Stimulated activated CD4-positive, alpha-beta T cell treated with anti-CD3 and anti-CD28 coated beads, Interleukin-1b, Interleukin-23, amount 100 ng/mL, for 24 hours (primary cell): ENCODE measurements at places on chromosomes 6 and 20.

DNA sequence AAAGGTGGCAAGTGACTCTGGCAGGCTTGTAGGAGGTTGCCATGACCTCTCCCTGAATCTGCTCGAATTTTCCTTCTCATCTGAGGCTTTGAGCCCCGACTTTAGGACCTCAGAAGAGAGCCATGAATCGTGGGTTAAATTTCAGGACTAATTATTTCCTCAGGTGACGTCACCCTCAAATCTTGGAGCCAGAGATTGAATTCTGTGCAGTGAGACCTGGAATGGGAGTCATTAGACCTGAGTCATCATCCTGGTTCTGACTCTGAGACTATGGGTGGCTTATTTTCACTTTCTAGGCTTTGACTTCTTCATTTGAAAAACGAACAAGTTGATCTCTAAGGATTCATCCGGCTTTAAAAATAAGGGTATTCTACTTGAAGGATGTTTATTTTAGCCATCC lies 48.5 kb upstream of the PDYN start:
- no peak for DNase-seq

GRCh38 chr20:17295991-17296390 lies 69.2 kb downstream of the PCSK2 start:
- DNase-seq: no peak

GRCh38 chr6:63245909-63246308 lies 34.6 kb downstream of the FKBP1C start:
- no peak for DNase-seq

DNA sequence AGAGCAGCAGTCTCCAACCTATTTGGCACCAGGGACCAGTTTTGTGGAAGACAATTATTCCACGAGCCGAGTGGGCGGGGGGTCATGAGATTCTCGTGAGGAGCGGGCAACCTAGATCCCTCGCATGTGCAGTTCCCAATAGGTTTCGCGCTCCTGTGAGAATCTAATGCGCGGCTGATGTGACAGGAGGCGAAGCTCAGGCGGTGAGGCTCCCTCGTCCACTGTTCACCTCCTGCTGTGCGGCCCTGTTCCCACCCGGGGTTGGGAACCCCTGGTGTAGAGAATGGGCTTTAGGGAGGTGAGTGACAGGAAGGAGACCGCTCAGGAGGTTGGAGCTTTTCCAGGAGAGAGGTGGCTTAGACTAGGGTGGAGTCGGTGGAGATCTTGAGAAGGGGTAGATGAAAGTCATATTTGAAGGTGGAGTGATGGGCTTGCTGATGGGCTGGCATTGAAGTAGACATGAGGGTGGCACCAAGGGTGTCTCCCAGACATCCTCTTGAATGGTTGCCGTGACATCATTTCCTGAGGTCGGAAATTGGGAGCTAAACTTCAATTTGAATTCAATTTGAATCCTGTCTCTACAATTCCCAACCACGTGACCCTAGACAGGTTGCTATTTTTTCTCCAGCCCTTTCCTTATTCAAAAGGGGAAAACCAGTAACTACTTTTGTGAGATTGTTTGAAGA lies 1.5 kb upstream of the RAD21L1 start:
- no peak for DNase-seq

DNA sequence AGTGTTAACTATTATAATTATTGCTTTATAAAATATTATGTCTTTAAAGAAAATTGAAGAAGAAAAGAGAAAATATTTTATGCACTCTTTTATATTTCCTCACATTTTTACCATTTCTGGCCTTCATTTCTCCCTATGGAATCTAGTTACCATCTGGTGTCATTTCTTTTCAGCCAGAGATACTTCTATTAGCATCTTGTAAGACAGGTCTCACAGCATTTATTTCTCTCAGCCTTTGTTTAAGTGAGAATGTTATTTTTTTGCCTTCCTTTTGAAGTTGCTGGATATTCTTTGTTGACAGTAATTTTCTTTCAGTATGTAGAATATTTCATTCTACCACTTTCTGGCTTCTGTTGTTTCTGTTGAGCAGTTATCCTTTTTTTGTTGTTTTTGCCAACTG lies 652.1 kb upstream of the CITED2 start:
- no peak for DNase-seq

GRCh38 chr6:35178932-35179832 lies 34.6 kb upstream of the SCUBE3 start:
- DNase-seq: no peak

DNA sequence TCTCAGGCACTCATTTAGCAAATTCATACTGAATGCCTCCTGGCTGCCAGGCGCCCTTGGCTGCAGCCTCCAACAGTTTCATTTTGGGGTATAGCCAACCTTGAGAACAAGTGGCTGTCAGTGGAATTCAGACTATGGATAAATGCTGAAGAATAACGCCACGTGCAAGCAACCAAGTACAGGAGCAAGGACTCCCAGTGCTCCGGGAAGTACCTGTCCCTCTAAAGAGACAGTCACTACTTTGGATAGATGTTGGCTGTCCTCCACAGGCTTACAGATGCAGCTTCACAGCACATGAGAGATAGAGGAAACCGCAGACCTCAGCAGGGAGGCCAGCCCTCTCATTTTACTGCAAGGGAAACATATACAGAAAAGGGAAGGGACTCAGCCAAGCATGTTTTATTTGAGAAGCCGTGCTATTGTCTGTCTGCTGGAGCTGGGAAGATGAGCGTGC lies 658.2 kb downstream of the PTPRT start:
- no peak for DNase-seq

DNA sequence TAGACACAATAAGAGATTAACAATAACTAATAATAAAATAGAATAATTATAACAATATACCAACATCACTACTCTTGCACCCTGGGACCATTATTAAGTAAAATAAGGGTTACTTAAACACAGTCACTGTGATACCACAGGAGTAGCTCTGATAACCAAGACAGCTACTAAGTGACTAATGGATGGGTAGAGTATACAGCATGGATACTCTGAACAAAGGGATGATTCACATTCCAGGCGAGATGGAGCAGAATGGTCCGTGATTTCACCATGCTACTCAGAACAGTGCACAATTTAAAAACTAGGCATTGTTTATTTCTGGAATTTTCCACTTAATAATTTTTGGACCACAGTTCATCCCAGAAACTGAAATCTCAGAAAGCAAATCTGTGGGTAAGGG lies 80.0 kb upstream of the FUT9 start:
- DNase-seq: no peak

GRCh38 chr20:43755390-43755789 lies 28.6 kb upstream of the GTSF1L start:
- no peak for DNase-seq

- DNase-seq: no peak
Observed at GRCh38 chr6:470901-471448, 79.4 kb downstream of the IRF4 start.

- no peak for DNase-seq
Observed at GRCh38 chr6:166687070-166687878, 60.2 kb upstream of the RPS6KA2 start.

DNA sequence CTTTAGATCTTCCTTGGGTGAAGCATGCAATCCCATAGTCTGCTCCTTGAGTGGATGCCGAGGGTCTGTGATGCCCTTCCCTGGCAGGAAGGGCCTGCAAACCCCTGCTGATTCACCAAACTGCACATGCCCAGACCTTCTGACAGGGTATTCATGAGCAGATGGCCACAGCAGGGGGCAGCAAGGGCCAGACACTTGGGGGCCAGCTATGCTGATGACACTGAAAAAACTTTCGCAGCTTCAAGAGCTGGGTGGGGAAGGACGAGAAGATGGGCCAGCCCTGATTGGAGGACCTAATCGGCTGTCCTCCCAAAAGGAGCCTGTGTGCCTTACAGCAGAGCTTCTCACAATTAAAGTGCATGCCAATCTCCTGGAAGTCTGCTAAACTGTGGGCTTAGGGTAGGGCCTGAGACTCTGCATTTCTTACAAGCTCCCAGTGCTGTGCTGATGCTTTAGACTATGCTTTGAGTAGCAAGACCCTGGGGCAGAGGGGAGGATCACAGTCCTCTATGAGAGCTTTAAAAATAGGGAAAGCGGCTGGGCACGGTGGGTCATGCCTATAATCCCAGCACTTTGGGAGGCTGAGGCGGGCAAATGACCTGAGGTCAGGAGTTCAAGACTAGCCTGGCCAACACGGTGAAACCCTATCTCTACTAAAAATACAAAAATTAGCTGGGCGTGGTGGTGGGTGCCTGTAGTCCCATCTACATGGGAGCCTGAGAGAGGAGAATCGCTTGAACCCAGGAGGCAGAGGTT lies 15.2 kb upstream of the GDAP1L1 start:
- no peak for DNase-seq

GRCh38 chr6:75334266-75335040 lies 49.9 kb upstream of the TMEM30A start:
- no peak for DNase-seq

DNA sequence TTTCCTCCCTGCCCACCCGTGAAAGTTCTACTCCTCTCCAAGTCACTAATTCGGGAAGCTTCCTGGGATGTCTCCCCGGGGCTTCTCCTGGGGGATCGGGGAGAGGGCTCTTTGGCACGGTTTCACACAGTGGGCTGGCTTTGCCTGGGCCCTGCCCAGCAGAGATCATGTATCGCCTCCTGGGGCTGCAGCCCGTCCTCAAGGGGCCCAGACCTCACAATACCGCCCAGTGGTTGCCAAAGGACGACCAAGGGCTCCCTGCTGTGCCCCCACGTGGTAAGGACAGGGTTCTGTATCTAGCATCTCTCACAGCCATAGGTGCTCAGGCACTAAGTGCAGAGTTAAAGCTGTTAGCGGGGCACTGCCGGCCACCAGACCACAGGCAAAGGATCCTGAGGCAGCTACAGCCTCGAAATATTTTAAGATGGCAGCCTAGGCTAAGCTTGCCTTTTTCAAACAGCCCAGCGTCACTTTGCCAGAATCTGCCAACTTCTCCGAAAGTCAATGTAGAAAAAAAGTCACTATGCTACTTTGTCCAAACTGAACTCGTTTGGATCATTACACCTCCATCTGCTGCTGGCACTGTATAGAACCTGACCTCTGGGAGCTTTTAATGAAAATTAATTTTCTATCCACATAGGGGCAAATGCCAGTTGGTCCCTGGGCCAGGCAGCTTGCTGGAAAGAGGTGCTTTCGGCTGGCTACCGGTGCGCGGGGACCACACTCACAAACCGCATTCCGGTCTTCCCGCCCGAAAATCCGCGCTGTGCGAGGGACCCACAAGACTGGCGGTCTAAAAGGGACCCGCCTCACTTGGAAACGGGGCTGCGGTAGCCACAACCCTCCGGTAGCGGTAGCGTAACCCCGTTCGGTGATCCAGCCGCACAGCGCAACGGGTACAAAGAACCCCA lies 1.3 kb upstream of the NNAT start:
- DNase-seq: no peak

- DNase-seq: no peak
Observed at GRCh38 chr20:16930656-16931055, 182.5 kb downstream of the OTOR start.

DNA sequence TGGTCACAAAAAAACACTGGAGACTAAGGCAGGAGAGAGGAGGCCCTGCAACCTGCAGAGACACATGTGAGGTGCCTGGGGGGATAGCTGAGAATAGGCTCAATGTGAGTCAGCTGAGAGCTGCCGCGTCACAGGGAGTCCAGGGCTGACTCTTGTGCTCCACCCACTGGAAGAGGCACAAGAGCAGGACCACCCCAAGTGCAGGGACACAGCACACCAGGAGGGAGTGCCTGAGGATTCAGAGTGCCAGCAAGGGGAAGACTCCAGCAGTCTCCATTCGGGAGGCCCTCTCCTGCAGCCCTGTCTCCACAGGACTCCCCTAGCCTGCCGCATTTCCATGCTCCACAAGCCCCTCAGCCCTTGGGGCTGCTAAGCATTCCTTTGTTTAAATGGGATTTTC lies 105.5 kb downstream of the HUS1B start:
- no peak for DNase-seq

DNA sequence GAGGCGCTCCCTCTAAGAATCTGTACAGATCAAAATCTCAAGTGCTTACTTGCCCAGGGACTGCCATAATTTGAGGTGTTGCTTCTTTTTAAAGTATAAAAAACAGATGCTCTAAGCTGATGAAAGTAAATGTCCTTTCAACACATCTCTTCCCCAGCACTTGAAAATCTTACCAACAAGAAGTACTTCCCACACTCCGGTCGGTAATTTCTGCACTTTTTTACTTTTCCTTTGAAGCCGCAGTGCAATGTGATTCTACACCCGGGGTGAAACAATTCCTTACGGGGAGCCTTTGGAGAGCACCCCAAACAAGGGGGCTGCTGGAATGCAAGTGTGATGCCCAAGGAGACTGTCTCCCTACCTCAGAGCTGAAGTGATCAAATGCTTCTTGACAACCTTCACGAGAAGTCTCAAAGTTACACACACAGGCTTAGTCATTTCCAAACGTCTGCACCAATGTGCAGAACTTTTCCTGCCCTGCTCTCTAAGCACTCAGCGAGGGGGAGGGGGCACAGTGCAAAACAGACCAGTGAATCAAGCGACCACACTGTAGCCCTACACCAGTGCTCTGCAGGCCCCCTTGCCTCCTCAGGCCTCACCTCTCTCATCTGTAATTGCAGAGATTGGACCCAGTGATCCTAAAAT lies 56.7 kb downstream of the ATXN1 start:
- no peak for DNase-seq

- DNase-seq: no peak
Observed at GRCh38 chr6:145848541-145848940, 33.9 kb upstream of the FBXO30 start.

DNA sequence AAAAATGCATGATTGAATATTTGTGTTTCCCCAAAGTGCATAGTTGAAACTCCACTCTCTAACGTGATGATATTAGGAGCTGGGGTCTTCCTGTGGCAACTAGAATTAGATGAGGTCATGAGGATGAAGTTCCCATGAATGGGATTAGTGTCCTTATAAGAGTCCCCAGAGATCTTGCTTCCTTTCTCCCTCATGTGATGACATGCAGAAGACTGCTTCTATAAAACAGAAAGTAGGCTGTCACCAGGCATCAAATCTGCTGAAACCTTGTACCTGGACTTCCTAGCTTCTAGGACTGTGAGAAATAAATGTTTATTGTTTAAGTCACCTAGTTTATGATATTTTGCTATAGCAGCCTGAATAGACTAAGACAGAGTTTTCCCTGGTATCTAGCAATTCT lies 586.5 kb upstream of the EPHA7 start:
- no peak for DNase-seq
